T-helper 9 cell (primary cell): ENCODE measurements at places on chromosomes 6 and 20.

DNA sequence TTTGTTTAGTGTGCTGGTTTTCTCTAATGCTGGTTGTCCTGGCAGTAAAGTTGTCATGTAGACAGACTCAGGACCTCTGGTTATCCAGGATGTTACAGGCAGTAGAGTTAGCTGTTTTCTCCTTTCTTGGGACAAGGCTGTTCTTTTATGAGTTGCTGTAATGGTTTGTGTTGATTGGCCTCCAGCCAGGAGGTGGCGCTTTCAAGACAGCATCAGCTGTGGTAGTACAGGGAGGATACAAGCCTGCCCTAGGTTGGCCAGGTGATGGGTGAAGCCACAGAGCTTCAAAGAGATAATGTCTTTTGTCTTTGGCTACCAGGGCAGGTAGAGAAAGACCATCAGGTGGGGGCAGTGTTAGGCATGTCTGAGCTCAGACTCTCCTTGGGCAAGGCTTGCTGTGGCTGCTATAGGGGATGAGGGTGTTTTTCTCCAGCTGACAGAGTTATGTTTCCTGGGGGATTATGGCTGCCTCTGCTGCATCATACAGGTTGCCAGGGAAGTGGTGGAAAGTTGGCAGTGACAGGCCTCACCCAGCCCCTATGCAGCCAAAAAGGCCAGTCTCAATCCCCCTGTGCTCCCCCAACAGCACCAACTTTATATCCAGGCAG lies 127.2 kb upstream of the TAB2 start:
- DNase-seq, result no peak

- DNase-seq, result no peak
Measured at GRCh38 chr6:52243282-52243893, 912 bp downstream of the IL17F start.

GRCh38 chr6:1054653-1055014 lies 257.3 kb upstream of the FOXQ1 start:
- DNase-seq, result no peak

DNA sequence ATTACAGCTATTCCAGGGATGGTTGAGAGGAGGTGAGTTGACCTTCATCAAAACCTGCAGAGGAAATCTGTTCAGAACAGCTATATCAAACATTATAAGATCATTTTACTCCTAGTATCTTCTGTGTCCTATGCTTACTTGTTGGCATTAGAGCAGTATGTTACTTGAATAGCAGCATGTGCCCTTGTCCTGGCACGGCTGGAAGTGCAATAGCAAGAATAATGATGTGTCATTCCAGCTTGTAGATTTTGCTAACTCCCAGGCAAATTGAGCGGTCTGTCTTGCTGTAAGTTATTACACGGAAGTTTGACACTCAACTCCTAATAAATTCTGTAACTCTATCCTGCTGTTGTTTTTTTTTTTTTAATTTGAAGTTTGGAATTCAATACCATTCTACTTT lies 385.5 kb downstream of the TENT5A start:
- no peak for DNase-seq

DNA sequence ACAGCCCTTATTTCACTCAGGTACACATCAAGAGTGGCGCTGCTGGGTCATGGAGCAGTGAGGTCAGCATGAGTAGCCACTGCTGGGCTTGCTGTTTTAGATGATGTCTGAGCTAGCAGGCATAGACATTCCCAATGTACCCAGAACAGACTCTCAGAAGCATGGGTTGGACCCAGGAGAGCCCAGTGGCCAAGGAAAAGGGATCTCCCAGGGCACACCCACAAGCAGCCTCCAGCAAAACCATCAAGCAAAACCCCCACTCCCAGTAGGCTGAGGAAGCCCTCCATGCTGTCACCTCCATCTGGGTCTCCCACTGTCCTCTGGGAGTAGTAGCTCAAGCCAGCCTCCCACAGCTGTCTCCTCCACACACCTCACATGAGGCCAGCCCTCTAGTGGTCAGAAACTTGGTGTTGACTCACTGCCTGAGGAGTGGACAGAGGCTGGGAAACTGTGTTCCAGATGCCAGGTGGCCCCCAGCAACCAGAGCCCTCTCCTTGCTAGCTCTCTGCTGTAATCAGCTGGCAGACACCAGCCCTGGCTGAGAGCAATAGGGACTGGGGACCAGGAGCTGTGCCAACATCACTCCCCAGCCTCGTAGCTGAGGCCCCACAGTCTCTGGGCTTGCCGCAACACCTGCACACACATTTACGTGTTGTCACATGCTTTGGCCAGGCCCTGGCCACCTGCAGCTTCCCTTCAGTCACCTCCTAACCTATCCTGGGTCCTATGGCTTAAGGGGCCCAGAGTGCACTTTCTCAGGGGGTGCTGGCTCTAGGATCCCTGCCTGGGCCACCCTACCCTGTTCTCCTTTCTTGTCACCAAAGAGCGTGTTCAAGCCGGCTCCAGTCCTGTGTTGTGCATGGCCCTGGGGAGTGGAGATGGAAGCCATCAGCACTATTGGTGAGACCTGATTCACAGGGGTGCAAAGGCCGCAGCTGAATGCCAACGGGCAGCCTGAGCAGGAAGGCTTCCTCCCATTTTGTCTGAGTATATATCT lies 1.9 kb upstream of the AP5S1 start:
- DNase-seq, result no peak

DNA sequence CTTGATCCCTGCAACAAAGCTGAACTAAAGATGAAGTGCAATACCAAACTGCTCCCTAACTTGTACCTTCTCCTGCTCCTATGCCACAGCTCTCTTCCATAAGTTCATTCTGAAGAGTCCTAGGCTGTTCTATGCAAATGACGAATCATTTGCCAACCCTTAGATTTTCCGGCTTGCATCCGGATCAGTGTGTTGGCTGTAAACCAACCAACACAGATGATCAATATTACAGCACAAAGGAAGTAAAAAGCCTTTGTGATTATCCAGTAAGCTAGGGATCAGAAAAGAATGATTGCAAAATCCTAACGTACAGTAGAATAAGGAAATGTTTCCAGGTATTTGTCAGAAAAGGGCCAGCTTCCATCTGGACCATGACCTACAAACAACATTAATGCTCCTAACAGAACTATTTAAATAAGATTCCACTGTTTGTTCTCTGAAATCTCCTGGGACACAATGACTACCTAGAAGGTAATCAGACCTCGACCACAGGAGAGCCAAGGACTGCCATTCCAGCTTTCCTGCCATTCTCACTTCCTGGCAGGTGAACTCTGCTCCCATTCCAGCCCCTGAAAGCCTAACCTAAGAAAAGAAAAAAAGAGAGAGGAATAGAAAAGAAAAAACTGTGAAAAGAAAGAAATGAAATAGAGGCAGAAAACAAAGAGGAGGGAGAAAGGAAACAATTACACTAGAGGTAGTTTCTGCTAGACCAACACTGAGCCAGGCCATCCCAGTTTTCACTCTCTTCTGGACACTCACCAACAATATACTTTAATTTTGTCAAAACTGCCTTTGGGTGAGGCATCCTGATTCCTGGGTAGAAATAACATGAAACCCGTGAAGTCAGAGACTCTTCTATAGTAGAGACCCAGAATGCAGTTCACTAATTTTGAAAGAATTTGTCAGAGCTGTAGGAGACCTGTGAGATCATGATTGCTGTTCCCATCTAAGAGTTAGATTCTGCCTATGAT lies 19.7 kb downstream of the GMDS start:
- DNase-seq, result no peak

DNA sequence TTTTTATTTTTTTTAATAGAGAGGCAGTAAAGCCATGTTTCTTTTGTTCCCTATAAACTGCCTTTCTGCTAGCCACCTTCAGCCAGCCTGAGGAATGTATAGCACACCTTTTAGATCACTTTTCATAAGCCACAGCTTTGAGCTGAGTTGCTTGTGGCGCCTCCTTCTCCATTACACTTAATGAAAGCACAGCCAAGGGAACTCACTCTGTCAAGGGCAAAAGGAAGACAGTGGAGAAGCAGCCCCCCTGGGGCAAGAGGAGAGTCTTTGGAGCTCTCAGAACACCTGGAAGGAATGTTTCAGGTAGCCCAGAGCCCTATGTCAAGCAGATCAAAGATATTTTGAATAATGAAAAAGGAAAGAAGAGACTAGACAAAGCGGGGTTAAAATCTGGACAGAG lies 235.1 kb downstream of the CLIC5 start:
- DNase-seq, result no peak

GRCh38 chr6:75333676-75334200 lies 49.1 kb upstream of the TMEM30A start:
- DNase-seq, result no peak

- DNase-seq, result no peak
Measured at GRCh38 chr6:3819161-3820110, 29.7 kb upstream of the FAM50B start.

GRCh38 chr6:139882977-139883728 lies 508.7 kb upstream of the CITED2 start:
- no peak for DNase-seq

- DNase-seq, result no peak
Measured at GRCh38 chr6:43009124-43009523, 4.6 kb downstream of the MEA1 start.

DNA sequence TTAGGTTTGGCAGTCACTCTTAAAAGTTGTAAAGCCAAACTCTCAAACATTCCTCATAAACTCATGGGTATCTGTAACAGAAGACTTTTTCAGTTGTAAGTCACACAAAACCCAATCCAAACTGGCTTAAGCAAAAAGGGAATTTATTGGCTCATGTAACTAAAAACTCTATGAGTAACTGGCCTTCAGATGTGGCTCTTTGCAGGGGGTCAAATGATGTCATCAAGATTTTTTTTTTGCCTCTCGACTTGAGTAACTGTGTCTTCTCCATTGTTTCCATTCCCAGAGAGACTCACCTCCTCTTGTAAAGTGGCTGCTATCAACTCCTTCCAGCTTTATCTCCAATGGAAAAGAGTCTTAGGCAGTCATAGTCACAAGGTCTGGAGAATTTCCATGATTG lies 645.0 kb downstream of the DHX35 start:
- DNase-seq, result no peak

GRCh38 chr6:22253955-22254655 lies 42.7 kb downstream of the PRL start:
- no peak for DNase-seq

DNA sequence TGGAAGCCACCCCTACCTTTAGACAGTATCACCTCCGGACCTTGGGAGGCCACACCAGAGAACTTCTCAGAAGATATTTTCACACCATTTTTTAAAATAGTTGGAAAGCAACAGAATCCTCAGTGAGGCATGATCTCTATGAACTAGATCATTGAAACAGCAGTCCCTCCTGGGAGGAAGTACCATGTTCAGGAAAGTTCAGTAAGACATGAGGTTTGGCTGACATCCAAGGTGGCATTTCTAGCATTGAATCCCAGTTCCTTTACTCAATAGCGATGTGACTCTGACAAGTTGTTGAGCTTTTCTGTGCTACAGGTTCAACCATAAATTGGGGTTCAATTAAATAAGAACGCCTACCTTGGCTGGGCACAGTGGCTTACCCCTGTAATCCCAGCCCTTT lies 169.0 kb downstream of the TBC1D7 start:
- no peak for DNase-seq

GRCh38 chr6:52931351-52931750 lies 21.9 kb upstream of the GSTA3 start:
- no peak for DNase-seq

- DNase-seq, result no peak
Measured at GRCh38 chr6:108518714-108519576, 41.8 kb upstream of the FOXO3 start.

DNA sequence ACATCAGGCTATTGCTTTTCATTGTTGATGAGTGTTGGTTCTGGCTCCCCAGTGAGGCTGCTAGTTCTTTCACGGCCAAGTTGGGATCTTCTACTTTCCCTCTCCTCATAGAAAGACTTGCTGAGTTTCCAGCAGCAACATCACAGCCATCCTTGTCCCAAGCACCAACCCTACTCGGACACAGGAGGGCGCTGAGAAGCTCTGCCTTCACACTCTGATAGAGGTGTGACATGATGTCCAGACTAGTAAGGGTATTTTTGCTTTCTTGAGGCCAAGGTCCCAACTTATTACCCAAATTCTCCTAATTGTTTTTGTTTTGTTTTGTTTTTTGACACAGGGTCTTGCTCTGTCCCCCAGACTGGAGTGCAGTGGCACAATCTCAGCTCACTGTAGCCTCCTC lies 3.0 kb upstream of the GCM1 start:
- DNase-seq, result no peak

DNA sequence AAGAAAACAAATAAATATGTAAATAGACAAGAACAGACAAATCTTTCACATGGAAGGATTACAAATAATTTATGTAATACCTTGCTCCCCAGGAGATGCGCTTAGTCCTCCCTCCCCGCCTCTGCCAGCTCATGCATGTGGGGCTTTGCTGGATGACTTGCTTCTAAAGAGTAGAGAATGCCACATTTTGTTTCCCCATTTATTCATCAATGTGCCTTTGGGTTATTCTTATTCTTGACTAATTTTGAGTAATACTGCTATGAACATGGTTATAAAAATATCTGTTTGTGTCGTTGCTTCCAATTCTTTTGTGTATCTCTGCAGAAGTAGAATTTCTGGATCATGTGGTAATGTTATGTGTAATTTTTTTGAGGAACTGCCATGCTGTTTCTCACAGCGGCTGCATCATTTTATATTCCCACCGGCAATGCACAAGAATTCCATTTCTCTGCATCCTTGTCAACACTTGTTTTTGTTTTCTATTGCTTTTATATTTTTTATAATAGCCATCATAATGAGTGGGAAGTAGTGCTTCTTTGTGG lies 23.8 kb upstream of the DUSP22 start:
- no peak for DNase-seq

GRCh38 chr6:56693246-56693607 lies 50.5 kb upstream of the DST start:
- no peak for DNase-seq

DNA sequence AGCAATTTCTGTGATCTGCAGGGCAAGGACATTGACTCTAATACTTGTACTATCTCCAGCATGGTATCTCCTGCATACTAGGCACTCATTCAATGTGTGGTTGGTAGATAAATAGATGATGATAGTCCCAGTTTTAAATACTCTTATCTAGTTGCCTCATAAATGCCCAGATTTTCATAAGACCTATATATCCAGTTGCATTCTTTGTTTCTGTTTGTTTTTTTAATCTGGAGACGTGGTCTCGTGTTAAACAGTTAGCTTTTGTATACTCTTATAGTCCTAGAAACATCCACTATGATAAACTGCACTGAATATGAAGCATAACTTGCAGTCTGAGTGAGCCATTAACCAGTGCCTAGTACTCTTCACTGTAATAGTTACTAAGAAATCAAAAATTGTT lies 35.5 kb upstream of the SUMO4 start:
- DNase-seq, result no peak
